CD8-positive, alpha-beta memory T cell (primary cell): ENCODE measurements at places on chromosomes 7 and 10.

DNA sequence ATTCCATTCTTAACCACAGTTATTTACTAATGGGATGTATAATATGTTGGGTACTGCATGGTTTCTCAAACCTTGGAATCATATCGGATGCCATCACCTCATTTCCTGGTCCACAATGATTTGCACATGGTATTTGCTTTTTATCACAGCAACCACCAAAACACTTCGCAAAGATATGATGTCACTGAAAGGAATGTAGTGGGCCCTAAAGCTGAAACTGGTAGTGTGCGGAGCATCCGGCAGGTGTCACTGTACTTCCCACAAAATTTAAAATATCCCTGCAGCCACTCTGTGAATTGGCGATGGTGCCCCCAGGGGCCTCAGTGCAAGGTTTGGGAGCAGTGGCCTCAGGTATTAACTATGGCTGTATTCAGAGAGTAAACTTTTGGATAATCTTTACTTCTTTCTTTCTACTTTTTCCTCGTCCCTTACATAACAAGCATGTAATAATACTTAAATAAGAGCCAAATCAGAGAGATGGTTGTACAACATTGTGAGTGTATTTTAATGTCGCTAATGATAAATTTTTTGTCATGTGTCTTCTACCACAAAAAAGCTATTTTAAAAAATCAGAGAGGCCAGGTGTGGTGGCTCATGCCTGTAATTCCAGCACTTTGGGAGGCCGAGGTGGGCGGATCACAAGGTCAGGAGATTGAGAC lies 66.2 kb downstream of the FAM241B start:
- H3K36me3 ChIP-seq: no peaks in the 10 kb centered on the region
- no peak for DNase-seq
- no peak overlapping the region for H3K4me3 ChIP-seq
- H3K27ac ChIP-seq: no peak overlapping the region

DNA sequence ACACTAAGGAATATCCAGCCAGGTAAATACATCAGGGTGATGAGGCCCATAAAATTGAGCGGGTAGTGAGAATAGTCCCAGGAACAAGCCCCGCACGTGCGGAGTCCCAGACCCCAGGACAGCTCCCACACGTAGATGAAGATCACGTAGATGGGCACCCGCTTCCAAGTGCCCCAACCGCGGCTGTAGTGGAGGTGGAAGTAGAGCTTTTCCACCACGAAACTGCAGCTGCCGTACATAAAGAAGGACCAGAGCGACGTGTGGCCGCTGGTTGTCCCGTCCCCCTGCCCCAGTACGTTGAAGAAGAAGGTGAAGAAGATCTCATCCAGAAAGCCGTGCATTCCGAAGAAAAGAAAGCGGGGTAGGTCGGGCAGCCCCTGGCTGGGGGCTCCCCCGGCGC lies 948 bp downstream of the TMEM229A start:
- H3K4me1 ChIP-seq: no peaks in the 10 kb centered on the region
- H3K4me3 ChIP-seq: no peak overlapping the region
- no peaks in the 10 kb centered on the region for H3K36me3 ChIP-seq
- H3K27ac ChIP-seq: no peak overlapping the region
- DNase-seq: no peak

DNA sequence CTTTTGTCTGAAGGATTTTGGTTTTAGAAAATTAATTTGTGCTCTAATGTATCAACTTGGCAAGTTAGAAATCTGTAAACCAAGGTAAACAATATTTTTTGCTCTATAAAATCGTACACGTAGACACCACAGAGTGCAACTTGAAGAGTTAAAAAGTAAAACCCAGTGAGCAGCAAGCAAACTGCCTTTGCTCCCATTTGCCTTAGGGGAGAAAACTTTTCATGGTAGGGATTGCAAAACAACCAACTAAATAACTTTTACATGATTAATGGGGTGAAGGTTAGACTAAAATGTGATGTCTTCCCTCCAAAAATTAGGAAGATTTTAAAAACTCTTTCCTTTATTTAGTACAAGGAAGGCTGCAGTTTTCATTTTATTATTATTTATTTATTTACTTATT lies 224.2 kb upstream of the LYZL1 start:
- no peaks in the 10 kb centered on the region for H3K27me3 ChIP-seq
- no peak for DNase-seq
- no peak overlapping the region for H3K4me3 ChIP-seq
- H3K27ac ChIP-seq: no peak overlapping the region

DNA sequence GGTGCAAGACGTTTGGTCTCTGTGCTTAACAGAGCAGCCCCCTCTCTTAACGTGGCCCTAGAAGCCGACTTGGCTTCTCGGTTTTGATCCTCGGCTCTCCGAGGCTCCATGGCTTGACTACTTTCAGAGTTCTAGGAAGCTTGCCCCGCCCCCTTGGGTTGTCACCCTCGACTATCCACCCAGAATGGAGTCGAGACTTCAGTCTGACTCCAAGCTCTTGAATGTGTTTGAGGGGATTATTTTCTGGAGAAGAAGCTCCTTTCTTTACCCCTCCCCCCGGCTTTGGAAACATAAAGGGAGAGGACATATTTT lies 448 bp downstream of the SEC24C start:
- H3K27me3 ChIP-seq: no peaks in the 10 kb centered on the region
- peaks cover 14% of the 10 kb centered on the region for H3K36me3 ChIP-seq
- peak overlapping the region; percentile 91 for H3K27ac ChIP-seq
- DNase-seq: no peak

- H3K36me3 ChIP-seq: no peaks in the 10 kb centered on the region
- H3K4me3 ChIP-seq: no peak overlapping the region
- no peak for DNase-seq
- H3K27me3 ChIP-seq: peaks cover 9% of the 10 kb centered on the region
- peaks cover 5% of the 10 kb centered on the region for H3K4me1 ChIP-seq
- no peak overlapping the region for H3K27ac ChIP-seq
Measured at GRCh38 chr10:60937784-60938654, 6.0 kb downstream of the RHOBTB1 start.

DNA sequence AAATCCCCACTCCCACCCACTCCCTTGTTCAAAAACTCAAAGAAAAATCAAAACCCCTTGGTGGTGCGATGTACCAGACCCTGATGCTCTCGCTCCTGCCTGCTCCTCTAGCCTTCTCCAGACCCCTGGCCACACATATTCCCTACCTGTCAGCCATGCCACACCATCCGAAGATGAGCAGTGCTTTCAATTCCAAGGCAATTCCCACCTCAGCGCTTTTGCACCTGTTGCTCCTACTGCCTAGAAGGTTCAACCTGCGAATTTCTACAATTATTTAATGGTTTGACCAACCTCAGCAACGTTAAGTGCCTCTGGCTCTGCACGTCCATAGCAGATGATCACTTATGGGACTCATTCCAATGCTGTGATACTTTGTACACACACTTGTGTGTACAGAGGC lies 11.1 kb downstream of the SLC16A12 start:
- H3K36me3 ChIP-seq: no peaks in the 10 kb centered on the region
- H3K27me3 ChIP-seq: no peaks in the 10 kb centered on the region
- no peak overlapping the region for H3K27ac ChIP-seq

- no peak overlapping the region for H3K27ac ChIP-seq
- no peaks in the 10 kb centered on the region for H3K4me1 ChIP-seq
- no peak overlapping the region for H3K4me3 ChIP-seq
- no peaks in the 10 kb centered on the region for H3K36me3 ChIP-seq
- no peak for DNase-seq
Measured at GRCh38 chr7:79340212-79340611, 113.3 kb downstream of the MAGI2 start.

GRCh38 chr7:10981317-10981716 lies 7.6 kb downstream of the PHF14 start:
- DNase-seq: no peak
- H3K27me3 ChIP-seq: no peaks in the 10 kb centered on the region
- peaks cover 5% of the 10 kb centered on the region for H3K36me3 ChIP-seq

DNA sequence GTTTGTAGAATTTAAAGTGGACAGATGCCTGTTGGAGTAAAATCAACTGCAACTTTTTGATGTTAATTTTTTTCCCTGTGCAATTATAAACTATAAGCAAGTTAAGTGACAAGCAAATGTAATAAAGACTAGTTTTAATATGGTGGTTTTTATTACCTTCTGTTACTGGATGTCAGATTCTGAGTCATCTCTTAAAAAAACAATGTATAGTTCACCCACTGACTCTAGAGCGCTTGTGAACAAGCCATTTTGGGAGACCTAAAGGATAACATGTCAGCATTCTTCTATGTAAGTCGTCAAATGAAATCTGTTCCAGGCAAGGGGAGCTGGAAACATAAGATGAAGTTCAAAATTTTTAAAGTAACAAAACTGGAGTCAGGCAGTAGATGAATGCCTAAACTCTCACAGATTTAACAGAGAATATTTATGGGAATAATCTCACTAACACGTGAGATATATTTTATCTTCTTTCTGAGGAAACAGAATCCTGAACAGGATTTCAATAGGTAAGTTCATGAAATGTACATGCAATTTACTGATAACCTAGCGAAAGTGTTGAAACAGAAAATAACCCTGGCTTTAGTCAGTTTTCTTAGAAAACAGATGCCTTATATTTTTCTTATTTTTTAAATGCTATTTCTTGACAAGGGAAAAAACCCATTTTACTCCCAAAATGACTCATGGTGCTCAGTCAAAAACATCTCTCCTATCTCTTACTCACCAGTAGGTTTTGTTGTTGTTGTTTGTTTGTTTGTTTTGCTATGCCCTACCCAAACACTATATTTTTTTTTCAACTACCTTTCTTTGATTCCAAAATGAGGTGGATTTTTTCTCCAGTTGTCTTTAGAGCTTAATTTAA lies 91.7 kb downstream of the SLC39A12 start:
- no peak overlapping the region for H3K27ac ChIP-seq
- DNase-seq: no peak
- H3K4me1 ChIP-seq: no peaks in the 10 kb centered on the region
- H3K4me3 ChIP-seq: no peak overlapping the region

DNA sequence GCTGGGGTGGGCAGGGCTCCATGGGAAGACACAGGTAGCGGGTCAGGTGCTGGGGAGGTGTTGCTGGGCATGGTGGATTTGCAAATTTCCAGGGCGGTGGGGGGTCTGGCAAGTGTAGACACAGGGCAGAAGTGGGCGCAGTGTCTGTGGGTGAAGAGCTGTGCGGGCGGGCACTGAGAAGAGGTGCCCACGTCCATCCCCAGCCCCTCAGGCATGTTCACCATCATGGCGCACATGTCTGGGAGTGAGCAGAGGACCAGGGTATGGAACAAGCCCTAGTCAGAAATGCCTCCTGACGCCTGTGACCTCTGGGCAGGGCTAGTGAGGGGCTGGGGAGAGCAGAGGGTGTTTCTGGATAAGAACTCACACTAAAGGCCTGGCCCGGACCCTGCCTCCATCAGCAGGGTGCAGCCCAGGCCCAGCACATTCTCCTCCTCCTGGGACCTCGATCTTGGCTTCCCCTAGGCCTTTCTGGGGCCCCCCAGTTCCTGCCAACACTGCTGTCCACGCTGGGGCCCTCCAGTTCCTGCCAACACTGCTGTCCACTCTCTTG lies 612.9 kb downstream of the PTPRN2 start:
- no peak overlapping the region for H3K27ac ChIP-seq
- no peaks in the 10 kb centered on the region for H3K4me1 ChIP-seq
- H3K4me3 ChIP-seq: no peak overlapping the region
- no peak for DNase-seq
- no peaks in the 10 kb centered on the region for H3K27me3 ChIP-seq

GRCh38 chr7:105250239-105250638 lies 138.5 kb downstream of the SRPK2 start:
- no peak overlapping the region for H3K4me3 ChIP-seq
- H3K4me1 ChIP-seq: no peaks in the 10 kb centered on the region
- no peaks in the 10 kb centered on the region for H3K36me3 ChIP-seq
- H3K27me3 ChIP-seq: no peaks in the 10 kb centered on the region
- no peak for DNase-seq

- no peaks in the 10 kb centered on the region for H3K36me3 ChIP-seq
- no peak overlapping the region for H3K4me3 ChIP-seq
- H3K4me1 ChIP-seq: peaks cover 4% of the 10 kb centered on the region
- H3K27ac ChIP-seq: no peak overlapping the region
Measured at GRCh38 chr10:30057421-30057841, 2.0 kb downstream of the JCAD start.

DNA sequence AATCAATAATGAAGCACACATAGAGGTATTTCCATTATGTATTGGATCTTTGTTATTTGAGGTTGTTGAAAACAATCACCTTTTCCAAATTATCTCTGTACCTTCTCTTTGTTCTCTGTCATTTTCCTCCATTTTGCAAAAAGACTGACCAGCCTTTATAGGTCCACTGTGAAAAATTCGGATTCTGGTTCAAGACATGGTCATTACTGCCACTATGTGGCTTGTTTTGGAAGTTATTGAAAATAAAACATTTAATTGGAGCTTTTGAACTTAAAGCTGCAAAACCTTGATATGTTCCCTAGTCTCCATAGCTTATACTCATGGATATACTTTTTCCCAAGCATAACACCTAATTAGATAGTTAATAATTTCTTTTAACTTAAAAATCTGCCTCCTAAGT lies 1094.4 kb downstream of the NRG3 start:
- H3K36me3 ChIP-seq: no peaks in the 10 kb centered on the region
- no peak for DNase-seq
- no peaks in the 10 kb centered on the region for H3K4me1 ChIP-seq

DNA sequence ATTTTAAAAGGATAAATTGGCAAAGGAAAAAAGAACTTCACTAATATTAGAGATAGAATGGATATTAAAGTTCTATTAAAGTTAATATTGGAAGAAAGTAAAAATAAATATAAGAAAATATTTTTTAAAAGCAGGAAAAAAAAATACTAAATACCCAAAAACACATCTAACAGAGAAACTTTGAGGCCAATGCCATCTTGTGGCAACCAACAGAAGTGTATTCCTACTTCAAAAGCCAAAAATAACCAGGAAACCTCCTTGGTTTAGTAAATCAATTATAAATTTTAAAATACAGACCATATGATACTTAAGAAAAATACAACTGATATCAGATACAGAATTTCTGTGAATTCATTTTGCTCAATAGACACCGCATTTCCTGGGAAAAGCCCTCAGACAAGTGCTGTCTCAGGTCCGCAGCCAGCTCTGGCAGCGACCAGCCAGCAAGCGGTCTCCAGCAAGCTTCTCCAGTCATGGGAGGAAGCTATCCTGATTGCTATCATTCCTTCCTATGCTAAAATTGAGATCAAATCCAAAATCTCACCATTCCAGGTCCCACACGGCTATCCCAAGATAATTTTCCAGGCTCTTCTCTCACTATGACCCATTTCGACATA lies 65.3 kb downstream of the LMBR1 start:
- H3K36me3 ChIP-seq: no peaks in the 10 kb centered on the region
- H3K4me3 ChIP-seq: no peak overlapping the region
- H3K4me1 ChIP-seq: no peaks in the 10 kb centered on the region
- no peaks in the 10 kb centered on the region for H3K27me3 ChIP-seq
- H3K27ac ChIP-seq: no peak overlapping the region

GRCh38 chr7:95411036-95411435 lies 14.9 kb upstream of the PON3 start:
- H3K36me3 ChIP-seq: no peaks in the 10 kb centered on the region
- H3K4me3 ChIP-seq: no peak overlapping the region
- no peak for DNase-seq
- H3K4me1 ChIP-seq: no peaks in the 10 kb centered on the region

DNA sequence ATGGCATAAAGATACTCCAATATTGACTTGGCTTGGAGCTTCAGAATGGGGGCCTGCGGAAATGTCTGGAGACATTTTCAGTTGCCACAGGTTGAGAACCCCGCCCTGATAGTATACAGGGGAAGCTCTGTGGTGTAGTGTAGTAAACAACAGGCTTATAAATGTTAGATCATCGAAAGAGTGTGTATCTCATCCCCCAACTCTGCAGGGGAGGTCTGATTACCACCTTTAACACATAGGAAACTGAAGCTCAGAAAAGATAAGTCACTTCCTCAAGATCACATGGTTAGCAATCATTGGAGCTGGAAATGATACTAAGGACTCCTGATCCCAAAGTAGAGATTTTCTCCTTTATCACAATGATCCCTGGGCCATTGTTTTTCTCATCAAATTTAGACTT lies 144.5 kb upstream of the BMPER start:
- H3K36me3 ChIP-seq: no peaks in the 10 kb centered on the region
- no peak overlapping the region for H3K4me3 ChIP-seq
- H3K4me1 ChIP-seq: no peaks in the 10 kb centered on the region
- H3K27ac ChIP-seq: no peak overlapping the region
- DNase-seq: no peak
